Activated effector memory CD4-positive, alpha-beta T cell treated with anti-CD3 and anti-CD28 coated beads, Interleukin-2, amount 50 U/mL, for 16 hours (primary cell): ENCODE measurements at places on chromosomes 4 and X.
A peak's percentile ranks its signal among the peaks of the same experiment; 100 is the strongest.

DNA sequence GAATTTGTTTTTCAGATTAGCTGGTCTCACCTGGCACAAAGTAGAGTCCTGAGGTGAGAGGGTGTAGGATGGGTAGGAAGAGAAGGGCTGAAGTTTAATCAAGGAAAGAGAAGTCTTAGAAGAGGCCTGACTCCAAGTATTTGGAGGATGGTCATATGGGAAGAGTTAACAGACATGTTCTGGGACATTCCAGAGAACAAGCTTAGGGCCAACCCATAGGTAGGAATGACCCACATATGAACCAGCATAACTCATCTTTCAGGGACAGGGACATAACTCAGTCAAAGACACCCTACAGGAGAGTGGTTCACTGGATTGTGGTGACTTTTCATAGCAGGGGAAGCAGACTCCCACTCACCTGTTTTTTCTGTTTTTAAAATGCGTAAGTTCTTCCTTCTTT, 27.9 kb upstream of the ANXA5 start:
- DNase-seq: no peak

DNA sequence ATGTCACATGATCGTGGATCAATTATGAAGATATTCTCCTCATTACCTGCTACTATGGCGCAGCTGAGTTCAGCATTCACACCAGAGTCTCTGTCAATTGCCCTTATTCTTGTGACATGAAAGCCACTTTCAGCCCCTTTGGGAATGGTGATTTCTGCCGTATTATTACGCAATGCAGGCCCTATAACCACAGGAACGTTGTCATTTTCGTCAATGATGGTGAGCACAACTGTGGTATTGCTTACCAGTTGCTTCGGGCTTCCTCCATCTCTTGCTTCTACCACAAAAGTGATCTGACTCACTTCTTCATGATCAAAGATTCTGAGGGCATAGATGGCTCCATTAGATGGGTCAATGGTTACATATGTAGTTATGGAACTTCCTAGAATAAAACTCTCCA, 2.1 kb downstream of the PCDH18 start:
- no peak for DNase-seq

- DNase-seq: no peak
Observed at GRCh38 chr4:47801481-47802002, 36.3 kb downstream of the CORIN start.

DNA sequence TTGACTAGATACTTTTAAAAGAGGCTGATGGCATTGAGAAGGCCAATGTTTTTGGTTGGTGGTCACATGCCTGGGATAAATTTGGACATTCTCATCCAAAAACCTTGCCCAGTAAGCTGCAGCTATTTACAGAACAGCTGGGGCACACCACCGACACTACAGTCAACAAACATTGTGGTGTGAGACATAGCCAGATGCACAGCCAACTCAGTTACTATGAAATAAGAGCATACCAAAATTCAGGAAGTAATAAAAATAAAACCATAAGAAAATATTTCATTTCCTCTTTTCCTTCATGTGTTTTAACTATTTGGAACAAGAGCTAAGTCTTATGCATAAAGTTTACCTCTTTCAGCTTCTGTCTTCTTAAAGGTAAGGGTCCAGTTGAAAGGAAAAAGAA, 8.8 kb downstream of the PPM1K start:
- no peak for DNase-seq

- no peak for DNase-seq
Observed at GRCh38 chr4:141609243-141609642, 27.1 kb upstream of the IL15 start.

DNA sequence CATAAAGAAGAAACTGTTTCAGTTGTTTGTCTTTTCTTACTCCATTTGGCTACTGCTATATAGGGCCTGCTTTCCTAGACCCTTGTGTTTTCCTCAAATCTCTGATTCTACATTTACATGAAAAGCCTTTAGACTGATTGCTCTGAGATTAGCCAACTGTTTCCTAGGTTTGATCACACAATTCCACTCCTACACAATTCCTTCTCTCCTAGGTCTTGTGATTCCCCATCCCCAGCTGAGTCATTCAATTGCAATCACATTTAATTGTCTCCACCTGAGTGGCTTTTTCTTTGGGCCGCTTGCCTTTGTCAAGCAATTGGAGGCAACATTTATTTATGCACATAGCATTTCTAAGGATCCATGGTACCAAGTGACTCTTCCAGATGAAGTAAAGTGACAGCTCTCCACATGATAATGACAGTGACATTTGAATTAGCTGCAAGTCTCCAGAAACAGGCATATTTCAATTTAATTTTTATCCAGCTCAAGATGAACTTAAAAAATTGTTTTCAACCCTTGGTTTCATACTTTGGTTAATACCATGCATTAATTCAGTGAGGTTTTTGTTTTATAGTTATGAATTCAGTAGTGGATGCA, 35.8 kb downstream of the ATXN3L start:
- no peak for DNase-seq

DNA sequence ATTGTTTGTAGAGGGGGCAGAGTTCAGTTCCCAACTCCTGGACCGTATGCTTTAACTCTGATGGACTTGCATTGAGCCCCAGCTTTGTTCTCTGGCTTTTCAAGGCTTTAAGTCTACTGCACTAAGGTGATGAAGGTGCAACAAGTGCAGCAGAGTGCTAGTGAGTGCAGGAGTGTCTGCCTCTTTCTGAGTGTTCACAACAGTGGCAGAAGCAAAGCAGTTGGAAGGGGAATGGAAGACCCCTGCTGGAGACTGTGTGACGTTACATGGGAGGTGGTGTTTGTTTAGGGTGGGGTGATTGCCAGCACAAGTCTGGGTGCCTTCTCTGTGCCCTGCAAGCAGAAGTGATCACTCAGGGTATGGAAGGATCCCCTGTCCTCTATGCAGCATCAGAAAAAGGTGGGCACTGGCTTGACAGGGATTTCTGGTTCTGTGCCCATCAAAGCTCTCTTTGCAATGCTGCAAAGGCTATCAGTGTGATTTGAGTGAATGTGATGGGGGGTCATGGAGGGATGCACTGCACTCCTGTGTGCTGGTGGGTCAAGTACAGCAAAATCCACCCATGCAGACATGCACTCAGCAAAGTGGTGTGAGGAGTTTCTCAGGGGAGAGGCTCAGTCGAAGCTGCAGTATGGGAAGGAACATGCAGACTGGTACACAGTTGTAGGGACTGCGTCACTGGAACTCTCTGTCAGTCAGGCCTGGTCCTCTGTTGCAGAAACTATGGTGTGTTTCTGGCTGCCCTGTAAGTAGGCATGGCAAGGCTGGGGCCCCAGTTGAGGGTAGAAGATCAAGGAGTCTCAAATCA, 70.9 kb upstream of the UGT2B7 start:
- no peak for DNase-seq

DNA sequence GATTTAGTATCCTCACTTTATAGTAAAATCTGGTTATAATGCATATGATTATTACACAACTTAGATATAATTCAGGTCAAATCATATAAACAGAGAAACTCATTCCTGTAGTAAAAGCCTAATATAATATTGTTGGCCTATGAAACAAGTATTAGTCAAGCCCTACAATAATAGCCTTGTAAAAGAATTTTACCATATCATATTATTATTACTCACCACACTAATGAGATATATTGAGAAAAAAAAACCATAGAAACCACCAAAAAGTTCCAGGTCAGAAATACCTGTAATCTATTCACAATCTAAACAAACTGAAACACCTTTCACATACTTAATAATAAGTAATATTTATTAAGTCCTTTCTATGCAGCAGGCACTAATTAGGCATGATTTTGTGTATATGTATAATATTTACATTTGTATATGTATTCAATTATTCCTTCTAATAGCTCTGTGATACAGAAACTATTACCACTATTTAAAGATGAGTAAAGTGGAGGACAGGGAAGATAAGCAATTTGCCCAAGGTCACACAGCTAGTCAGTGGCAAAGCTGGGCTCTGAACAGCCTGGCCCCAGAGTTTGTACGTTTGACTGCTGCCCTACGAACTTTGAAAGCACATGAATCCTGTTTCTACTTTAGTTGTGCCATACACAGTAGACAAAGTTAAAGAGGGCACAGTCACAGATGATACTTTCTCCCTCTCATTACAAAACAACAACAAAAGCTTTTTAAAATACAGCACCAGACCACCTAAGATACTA, 9.0 kb downstream of the ZNF827 start:
- no peak for DNase-seq

GRCh38 chrX:75642811-75643361, 120.0 kb upstream of the ZDHHC15 start:
- DNase-seq: no peak

DNA sequence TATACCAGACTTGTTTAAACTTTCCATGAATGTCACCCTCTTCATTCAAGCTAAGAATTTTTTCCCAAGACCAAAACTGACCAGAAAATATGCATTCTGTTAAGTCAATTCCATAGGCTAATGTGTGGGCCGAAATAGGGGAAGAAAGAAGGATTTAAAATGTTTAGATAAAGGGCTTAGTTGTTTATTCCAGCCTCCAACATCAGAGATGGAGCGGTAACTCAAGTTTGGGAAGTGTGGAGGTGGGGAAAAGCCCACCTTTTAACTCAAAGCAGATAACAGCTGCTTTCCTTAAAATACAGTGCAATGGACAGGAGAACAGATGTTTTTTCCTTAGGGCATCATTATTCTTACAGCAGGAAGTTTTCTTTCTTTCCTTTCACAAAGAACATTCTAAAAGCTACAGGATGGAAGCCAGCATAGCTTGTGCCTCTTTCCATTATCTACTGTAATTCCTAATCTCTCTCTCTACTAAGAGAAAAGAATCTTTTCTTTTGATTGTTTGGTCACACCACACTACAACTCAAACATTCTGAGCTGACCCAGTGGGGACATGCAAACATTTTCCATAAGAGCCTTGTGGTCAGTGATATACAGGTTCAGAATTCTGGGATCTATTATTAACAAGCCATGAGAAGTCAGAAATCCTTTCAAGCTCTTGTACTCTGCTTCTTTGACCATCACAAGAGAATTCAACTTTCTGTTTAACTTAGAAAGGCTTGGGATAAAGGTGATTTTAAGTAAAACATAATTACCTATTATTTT, 101.6 kb downstream of the PDE5A start:
- no peak for DNase-seq

- DNase-seq: no peak
Observed at GRCh38 chrX:114819509-114819908, 197.9 kb downstream of the IL13RA2 start.

- no peak for DNase-seq
Observed at GRCh38 chrX:47587906-47588735, 5.9 kb downstream of the TIMP1 start.

- DNase-seq: no peak
Observed at GRCh38 chr4:15901007-15901406, 37.5 kb downstream of the FGFBP1 start.

DNA sequence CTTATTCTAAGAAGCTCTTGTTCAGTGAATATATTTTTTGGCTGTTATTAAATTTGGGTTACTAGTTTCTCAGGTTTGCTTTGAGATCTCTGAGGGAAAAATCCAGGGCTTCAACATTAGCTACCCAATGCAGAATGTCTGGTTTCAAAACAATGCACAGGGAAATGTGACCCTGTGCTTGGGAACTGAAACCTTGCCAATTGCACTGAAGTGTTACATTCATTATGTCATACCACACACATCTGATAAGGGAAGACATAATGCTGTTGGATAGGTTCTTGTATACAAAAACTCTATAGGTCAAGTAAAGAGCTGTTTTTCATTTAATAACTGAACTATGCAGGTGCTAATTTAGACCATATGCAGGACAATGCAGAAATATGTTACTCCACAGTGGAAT, 345.3 kb upstream of the BMP3 start:
- no peak for DNase-seq

DNA sequence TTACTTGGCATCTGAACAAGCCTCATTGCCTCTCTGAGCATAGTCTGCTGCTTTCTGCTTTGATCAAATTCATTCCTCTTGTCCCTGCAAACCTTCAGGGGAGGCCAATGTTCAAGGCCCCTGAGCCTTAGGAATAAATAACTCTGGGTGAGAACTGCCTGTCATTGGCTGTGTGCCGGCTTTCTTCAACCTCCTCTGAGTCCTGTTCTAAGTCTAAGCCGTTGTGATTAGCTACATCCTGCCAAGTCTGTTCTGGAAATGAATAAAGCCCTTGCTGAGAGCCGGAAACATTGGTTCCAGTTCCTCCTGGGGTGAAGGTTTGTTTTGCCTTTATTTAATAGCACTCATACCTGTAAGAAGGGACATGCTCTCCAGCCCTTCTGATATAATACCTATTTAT, 13.8 kb downstream of the RNF4 start:
- no peak for DNase-seq

GRCh38 chr4:1122505-1122904, 9.1 kb upstream of the RNF212 start:
- DNase-seq: no peak

DNA sequence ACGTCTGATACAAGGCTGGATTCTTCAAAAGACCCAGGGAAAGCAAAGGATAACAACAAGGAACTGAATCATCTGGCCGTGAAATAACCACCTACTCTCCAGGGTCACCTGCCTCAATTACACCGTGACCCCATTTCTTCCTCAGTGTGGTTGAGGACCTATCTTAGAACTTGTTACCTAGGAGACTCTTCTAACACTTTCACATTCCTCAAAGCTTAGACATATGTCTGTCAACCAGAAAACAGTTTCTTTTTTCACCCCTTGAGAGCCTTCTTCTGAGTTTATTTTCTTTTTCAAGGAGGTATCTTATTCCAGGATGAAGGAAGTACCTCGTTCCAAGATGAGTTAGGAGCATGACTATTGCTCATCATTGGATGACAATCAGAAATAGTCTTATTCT, 337.8 kb downstream of the ARHGAP24 start:
- no peak for DNase-seq

DNA sequence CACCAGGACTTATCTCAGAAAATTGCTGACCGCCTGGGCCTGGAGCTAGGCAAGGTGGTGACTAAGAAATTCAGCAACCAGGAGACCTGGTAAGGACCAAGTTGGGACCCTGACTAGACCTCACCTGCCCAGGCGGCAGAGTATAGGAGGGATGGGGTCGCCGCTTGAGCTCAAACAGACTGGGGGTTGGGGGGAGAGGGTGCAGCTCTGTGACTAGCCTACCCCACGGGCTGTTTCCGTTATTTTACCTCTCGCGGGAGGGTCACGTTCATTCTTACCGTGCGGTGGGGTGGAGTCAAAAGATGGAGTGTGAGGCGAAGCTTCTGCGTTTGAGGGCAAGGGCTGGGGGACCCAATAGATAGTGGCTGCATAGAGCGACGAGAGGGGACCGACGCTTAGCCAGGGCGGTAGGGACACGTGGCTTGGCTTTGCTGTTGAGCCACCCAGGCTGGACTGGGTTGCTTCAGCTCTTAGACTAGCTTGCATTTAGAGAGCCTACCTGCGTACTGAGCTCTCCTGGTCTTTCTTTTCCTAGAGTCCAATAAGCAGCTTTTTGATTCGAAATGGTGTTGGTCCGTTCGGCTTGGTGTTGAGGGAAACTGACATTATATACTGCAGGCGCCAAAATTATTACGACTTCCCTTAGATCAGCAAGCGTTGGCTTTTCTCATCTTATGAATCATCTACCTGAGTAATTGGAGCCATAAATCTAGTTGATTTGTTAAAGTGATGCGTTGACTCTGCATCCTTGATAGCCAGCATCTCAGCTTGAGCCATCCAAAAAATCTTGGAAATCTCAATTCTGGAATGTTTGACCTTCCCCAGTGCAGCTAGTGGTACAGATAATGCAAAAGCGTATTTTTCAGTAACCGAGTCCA, 591 bp downstream of the PRPS1 start:
- DNase-seq: peak; percentile 78
